Erythroblast (primary cell): ENCODE measurements at places on chromosomes 12 and 14.

- no peak for DNase-seq
These were observed 125.4 kb downstream of the DYRK2 start for GRCh38 chr12:67773896-67774295.

DNA sequence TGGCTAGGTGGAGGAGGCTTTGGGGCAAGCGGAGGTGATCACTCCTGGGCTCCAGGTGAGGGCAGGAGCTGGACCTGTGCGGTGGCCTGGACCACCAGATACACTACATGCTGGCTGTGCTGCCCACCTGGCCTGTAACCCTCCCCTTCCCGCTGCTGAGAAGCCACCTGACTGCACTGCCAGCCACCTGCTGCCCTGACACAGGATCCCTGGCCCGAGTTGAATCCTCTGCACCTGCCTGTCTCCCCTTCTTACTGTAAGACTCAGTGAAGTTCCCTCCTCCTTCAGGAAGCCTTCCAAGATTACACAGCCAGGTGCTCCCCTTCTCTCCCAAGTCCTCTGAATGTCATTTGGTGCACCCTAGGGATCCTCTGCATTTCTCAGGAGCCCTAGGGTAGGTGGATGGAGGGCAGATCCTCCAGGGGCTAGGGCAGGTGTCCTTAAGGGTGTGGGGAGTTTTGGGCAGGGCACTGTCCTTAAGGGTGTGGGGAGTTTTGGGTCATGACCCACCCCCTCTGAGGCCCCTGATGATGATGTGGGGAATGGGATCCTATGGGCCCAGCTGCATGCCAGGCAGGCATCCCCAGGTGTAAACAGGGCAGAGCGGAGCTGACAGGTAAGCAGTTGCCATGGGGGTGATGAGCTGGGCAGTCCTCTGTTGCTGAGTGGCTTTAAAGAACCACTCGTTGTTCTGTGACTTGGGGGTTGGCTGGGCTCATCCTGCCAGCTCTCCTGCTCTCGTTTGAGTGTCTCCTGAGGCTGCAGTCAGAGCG is 6.7 kb upstream of the MTA1 start:
- no peak for DNase-seq

- no peak for DNase-seq
These were observed 426.6 kb downstream of the EGLN3 start for GRCh38 chr14:33524244-33524643.

GRCh38 chr12:49937639-49938300 is 12.8 kb upstream of the AQP2 start:
- DNase-seq = no peak

GRCh38 chr14:64681796-64682710 is 22.2 kb upstream of the PLEKHG3 start:
- no peak for DNase-seq

DNA sequence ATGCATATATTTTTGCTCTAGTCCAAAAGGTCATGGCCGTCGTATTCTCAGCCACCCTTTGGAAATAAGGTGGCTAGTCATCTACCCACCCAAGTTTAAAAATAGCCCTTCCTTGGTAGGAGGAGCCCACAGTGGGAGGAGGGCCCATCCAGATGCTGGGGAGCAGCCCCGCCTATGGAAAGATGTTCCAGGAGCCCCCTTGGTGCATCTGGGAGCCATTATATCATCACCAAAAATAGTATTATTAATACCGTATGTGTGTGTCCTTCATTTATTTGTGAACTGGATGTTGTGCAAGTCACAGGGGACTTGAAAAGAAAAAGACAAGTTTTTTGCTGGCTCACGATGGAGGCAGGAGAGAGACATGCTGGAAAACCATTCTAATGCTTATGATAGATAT is 34.0 kb downstream of the EMP1 start:
- no peak for DNase-seq
